ENCODE measurements at places on chromosomes 3 and 15. TPM values are rescaled to one million over a fixed set of nuclear protein-coding genes. Genes with fewer than 3 reads are reported as not detected.
A peak's percentile ranks its signal among the peaks of the same experiment; 100 is the strongest.

CELSR3 gene
- 16.0 TPM for total RNA-seq

SERPINI2 gene
- total RNA-seq, result not detected

ABHD10 gene
- total RNA-seq, result 46.9 TPM

RASGRP1 gene
- total RNA-seq, result 113 TPM

P4HTM gene
- 39.1 TPM for total RNA-seq

FILIP1L gene
- 4.5 TPM for total RNA-seq

IGF2BP2 gene
- total RNA-seq, result 0.05 TPM

MME gene
- total RNA-seq, result not detected

XCR1 gene
- 0.07 TPM for total RNA-seq

PPP1R14D gene
- total RNA-seq, result not detected

PLSCR2 gene
- total RNA-seq, result not detected

ARPP19 gene
- 182 TPM for total RNA-seq

GRCh38 chr15:29045717-29046116 is 159.9 kb downstream of the APBA2 start:
- DNase-seq, result no peak

DNA sequence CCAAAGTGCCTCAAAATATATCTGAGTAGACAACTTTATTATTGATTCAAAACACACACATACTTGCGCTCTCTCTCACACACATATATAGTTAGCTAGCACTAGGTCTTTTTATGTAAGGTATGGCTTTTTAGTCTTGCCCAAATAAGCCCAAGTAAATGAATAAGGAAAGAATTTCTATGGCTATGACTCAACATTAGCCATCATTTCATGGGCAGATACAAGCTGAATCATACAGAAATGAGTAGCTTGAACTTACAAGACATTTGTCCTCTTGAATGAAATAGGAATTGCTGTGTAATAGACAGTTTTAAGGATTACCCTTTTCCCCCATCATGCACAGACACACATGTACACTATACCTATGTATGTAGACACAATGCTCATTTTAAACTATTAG is 4.9 kb downstream of the CADPS start:
- DNase-seq, result no peak

GRCh38 chr3:52721002-52721729 is 15.3 kb downstream of the SPCS1 start:
- DNase-seq, result peak; percentile 20

- DNase-seq, result no peak
These were observed 69.7 kb downstream of the MB21D2 start for GRCh38 chr3:192847941-192848340.

DNA sequence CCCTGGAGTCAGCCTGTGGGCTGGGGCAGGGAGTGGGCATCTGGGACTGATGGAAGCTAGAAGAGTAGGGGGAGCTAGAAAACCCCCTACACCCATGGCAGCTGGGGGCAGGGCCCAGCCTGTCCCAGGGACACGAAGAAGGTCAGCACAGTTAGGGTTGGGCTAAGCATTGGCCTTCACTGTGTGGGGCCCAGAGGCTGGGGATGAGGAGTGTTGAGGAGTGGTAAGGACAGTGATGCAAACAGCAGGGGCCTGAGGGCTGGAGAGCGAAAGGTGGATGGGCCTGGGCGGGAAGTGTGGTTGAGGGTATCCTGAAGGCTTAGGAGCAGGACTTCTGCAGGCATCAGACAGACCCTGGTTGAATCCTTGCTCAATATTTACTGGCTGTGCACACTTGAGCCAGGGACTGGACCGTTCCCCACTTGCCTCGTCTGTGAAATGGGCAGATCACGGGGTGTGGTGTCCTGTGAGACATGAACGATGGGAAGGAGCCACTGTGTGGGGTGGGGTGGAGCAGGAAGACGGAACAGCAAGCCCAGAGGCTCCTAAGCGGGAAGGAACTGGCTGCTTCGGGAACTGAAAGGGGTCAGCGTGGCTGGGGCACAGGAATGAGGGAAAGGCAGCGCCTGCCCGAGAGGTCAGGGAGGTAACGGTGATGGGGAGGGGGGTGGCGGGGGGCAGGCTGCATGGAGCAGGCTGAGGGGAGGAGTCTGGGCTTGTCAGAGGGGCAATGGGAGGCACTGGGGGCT is 7.3 kb downstream of the PRKCD start:
- DNase-seq, result no peak

- no peak for DNase-seq
These were observed 421.3 kb downstream of the PYDC2 start for GRCh38 chr3:191882289-191882688.

GRCh38 chr3:47909607-47910006 is 106.6 kb downstream of the MAP4 start:
- DNase-seq, result no peak

GRCh38 chr3:107846279-107846852 is 244.5 kb downstream of the CD47 start:
- DNase-seq, result no peak

DNA sequence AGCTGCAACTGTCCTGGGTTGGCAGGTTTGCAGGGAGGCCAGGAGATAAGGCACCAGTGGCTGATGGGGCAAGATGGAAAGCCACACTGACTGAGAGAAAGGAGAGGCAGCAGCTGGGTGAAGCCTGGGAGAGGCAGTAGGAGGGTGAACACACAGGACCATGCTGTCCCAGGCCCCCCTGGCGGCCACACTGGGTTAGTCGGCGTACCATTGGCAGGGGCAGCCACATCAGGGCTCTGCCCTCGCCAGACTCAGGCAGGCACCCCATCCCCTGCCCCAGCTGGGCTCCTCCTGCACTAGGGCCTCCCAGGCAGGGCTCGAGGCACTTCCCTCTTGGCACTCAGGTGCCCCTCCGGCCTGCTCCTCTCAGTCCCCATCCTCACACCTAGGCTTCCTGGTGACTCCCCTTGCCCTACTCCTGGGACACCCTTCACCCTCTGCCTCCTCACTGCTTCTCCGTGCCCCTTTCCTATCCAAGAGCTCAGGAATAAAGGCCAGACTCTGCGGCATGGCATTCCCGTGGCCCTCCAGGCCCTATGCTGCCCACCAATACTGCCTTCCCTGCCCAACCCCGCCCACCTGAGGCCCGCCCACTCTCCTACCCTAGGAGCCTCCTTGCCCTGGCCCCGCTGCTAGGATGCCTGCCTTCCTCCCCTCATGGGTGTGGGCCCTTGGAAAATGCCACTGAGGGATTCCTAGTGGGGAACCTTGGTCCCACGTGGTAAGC is 28.7 kb upstream of the DUSP7 start:
- DNase-seq, result no peak

DNA sequence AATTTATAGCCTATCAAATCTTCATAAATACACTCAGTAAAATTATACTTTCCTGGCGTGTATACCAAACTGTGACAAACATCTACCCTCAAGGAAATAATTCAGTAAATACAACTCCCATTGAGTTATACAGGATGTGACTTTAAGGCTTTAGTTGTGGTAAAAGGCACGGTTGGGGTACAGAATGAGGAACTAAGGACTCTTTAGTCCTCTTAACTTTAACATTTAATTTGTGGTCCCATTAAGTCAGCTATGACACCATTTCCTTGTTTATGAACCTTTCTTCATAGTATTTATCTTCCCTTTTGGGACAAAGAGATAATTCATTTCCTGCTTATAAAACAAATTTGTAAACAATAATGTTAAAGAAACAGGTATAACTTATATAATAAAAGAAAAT is 30.2 kb downstream of the IFT80 start:
- DNase-seq, result no peak

DNA sequence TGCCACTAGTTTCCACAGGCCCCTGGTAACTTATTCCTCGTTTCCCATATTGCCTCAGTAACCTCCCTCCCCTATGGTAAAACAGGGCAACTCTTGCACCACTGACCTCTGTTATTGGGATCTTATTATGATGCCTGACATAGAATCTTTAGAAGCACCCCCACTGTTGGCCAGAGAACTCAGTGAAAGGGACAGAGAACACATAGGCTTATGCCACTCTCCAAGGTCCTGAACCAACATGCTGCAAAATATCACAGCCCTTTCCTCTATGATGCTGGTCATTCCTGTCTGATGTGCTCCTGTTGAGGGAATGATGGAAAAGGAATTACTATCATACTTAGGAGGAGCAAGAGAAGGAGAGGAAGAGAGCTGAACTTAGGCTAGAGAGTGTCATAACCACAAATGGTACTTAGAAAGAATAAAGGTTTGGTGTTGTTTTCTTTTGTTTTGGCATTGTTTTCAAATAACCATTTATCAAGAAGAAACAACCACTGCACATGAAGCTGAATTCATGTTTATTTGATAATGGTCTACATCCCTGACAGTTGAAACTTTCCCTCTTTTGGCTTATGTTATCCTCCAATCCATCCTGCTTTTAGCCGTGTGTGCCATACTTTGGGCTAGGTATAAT is 330.2 kb downstream of the EPHB1 start:
- no peak for DNase-seq

- no peak for DNase-seq
These were observed 294.8 kb upstream of the NR2E3 start for GRCh38 chr15:71515375-71516186.

GRCh38 chr15:47773143-47773542 is 55.8 kb downstream of the SEMA6D start:
- no peak for DNase-seq

DNA sequence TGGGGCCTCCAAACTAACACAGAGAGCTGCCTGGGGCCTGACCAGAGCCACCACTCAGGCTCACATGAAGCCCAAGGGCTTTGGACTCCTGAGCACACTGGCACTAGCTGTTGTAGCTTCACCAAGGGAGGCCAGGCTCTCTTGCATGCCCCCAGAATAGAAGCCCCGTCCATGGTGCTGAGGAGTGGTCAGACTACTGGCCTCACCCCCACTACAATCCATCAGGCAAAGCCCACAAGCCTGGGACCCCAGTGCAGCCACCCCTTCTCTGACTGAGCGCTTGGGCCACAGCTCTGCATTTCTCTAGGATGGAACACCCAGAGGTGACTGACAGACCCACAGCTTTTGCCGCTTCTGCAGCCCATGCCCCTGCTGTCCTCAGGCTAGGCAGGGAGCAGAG is 180.8 kb downstream of the PYDC2 start:
- DNase-seq, result no peak

GRCh38 chr15:83077491-83078230 is 10.6 kb upstream of the BTBD1 start:
- no peak for DNase-seq

DNA sequence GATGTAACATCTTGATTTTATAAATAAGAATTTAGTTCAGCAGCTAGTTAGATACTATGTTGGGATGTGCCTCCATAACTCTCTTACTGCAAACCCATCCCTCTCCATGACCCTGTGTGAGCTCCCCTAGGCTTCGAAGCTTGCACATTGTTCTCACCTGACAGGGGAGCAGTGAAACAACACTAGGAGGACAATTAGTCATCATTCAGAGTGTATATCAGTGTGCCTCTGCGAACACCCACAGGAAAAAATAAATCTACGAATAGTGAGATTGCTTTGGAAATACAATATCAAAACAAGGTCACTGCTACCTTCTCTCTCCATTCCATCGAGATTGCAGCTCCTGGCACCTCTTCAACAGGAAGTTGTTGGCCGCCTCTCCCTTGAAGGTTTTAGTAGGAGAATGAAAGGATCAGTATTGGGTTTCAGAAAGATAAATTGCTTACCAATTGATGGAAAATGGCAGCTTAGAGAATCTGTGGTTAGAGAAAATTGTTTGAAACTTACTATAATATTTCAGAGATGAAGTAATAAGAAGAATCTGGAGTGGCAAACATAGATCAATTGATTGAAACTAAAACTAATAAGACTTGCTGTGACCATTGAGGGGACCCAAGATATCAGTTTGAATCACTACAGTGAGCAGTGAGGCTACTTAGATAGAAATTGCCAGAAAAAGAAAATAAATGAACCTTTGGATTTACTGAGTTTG is 103.2 kb downstream of the CHL1 start:
- no peak for DNase-seq

GRCh38 chr3:40185029-40185695 is 124.3 kb upstream of the EIF1B start:
- DNase-seq, result no peak

DNA sequence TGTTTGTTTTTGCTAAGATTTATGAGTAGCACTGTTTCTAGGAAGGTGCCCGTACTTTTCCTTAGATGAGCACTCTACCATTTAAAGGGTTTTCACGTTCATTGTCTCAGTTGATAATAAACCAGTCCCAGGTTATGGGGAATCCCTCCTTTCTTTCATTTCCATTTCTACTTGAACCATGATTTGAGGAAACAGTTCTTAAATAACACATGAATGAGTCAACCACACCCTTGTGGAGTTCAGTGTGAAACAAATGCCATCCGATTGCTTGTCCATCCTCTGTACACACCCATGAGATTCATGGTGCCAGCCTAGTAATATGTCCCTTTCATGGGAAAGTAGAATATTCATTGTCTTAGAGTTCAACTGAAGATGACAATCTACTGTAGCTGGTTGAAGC is 23.1 kb downstream of the CMTM8 start:
- no peak for DNase-seq

GRCh38 chr3:10319251-10319650 is 1.7 kb downstream of the SEC13 start:
- DNase-seq, result no peak

- DNase-seq, result no peak
These were observed 8.2 kb downstream of the ZIC4 start for GRCh38 chr3:147397875-147398812.

GRCh38 chr15:39553947-39554693 is 26.8 kb upstream of the THBS1 start:
- DNase-seq, result no peak

- DNase-seq, result no peak
These were observed 3.0 kb downstream of the RAB6B start for GRCh38 chr3:133892541-133893231.

DNA sequence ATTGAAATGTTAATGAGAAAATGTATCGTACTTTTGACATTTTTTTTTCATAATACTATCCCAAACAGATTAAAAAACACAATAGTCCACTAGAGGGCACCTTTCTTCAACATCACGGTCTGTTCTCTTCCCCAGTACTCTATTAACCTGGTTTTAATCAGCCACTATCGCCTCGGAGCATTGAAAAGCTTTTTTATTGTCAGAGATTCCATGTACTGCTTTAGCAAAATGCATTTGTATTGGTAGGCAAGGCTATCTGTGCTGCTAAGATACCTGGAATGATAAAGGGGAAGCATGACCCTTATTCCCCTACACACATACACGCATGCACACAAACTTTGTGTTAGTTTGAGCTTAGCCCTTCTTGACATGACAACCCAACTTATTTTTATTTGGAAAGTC is 160.1 kb upstream of the IL12A start:
- DNase-seq, result no peak

GRCh38 chr3:168806871-168807270 is 711.1 kb upstream of the GOLIM4 start:
- no peak for DNase-seq

GRCh38 chr3:184993394-184993793 is 159.5 kb downstream of the C3orf70 start:
- no peak for DNase-seq

DNA sequence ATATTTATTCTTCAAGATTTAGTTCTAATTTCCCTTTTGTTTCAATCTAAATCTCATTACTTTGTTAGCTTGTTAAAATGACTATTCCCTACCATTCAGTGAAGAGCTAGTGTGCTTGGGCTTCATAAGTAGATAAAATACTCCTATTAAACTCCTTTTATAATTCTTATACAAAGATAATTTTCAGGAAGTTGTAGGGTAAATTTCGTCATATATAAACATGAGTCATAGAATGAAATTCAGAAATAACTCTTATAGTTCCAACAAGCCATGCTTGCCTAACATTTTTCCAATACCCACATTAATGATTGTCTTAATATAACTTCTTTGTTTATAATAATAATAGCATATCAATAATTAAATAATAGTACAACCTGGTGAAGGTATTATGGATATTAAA is 407.3 kb downstream of the NAALADL2 start:
- DNase-seq, result no peak

Data from activated T-helper 2 cell treated with anti-CD3 and anti-CD28 coated beads, Interferon-gamma antibody, Interleukin-2, Interleukin-4, amounts not matched to agents 10 μg/mL and 5 μg/mL and 100 μg/mL, durations not matched to agents 14 hours and 24 hours and 36 hours (primary cell).